Kasumi-1 (cell line): ENCODE measurements at places on chromosomes 7 and 10.
A peak's percentile ranks its signal among the peaks of the same experiment; 100 is the strongest.

- no peak for DNase-seq
Observed at GRCh38 chr7:116579322-116579721, 54.5 kb downstream of the CAV1 start.

DNA sequence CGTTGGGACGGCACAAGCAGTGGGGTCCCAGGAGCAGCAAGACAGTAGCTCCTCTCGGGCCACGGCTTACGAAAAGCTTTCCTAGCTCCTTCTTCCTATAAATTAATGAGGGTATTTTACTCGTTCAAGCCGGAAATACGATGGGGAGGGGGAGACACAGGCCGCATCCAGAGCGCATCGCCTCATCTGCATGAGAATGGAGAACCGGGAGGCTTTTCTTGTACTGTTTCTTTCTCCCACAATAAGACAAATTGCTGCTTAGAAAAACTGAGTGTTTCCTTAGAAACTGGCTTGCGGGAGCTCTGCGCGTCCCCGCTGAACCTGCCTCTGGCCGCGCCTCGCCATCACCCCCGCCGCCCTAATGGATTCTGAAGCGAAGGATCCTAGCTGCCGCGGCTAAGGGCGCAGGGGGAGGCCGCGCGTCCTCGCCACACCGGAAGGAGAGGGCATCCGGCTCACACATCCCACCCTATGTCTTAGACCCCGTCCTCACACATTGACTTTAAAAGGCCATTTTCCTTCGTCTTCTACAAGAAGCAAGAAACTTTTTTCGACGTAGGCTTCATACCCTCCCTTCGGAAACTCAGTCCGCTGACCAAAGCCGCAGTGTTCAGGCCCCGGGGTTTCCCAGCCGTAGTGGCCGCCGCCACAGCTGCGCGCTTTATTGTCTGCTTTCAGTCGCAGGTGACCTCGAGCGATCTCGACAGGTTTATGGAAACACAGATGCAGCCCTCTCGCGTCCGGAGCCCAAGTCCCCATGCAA lies 8.8 kb downstream of the NXPH1 start:
- no peak for DNase-seq

DNA sequence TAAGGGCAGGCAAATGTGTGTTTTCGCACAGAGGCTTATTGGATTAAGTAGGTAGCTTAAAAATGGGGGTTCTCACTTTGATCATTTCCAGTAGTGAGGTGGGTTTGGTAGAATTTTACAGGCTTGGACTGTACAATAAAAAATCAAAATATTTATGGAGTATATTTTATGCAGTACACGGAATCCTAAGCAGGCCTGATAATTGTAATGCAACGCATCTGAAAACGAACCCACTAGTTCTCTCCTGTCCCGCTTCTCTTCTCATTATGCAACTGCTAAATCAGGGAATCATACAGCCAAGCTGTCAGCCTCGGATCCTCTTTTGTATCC lies 377 bp upstream of the POLR1F start:
- DNase-seq = no peak

DNA sequence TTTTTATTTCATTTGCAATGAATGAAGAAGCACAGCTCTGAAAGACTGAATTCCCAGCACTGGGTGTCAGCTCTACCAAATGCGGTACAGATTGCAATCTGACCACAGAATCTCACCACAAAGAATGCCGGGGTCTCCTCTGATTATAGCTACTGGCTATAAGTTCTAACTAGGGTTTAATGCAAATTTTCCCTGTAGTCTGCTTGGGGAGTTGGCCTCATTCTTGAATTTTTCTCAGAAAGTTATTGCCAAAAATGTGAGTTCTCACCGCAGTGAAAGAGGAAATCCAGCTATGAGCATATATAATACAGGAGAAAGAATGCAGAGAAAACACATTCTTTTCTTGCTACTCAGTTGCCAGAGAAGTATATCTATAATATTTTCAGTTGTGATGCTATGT lies 1255.7 kb upstream of the LRRTM3 start:
- DNase-seq = no peak

GRCh38 chr7:158239290-158239981 lies 348.2 kb downstream of the PTPRN2 start:
- DNase-seq = no peak

DNA sequence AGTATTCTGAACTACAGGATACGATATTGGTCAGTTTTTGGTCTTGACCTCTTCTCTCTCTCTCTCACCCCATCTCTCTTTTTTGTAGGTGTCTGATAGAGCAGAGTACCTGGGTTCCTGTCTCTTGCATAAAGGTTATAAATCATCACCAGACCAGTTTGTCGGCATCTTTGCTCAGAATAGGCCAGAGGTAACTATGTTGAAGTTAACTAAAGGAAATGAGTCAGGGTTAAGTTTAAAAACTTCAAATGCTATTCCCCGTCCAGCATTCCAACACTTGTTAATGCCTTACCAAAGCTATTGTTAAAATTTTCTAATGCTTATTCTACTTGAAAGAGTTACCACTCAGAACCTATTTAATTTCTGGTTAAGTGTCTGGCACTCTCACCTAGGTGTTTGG lies 30.7 kb downstream of the ACSL5 start:
- DNase-seq = no peak

DNA sequence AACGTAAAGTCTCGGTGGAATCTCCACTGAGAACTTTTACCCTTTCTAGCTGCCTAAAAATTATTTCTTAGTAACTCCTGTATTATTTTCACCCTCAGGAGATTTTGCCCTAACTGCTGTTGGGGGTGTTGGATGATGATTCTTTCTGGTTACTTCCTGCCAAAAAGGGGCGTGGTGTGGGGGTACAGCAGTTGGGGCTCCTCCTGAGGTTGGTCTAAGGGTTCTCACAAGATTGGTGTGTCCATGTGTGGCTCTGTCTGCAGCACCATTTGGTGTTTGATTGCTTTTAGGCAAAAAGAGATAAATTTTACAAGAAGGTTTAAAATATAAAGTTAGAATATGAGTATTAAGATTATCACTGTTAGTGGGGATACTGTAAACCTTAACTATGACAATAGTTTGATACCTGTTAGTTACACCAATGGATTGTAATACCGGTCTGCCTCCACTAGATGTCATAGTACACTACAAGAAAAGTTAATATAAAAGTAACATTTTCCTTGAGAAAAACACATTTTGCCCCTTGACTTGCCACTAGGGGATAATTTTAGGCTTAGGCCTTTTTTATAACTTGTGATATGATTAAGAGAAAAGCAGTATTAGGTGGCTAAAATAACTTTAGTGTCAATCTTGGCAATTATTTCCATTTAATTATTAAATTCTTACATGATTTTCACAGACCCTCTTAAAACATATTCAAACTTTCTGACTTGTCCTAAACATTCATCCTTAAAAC lies 928.7 kb downstream of the IPMK start:
- peak; percentile 94 for DNase-seq

- no peak for DNase-seq
Observed at GRCh38 chr10:109475711-109476421, 447.4 kb downstream of the XPNPEP1 start.

DNA sequence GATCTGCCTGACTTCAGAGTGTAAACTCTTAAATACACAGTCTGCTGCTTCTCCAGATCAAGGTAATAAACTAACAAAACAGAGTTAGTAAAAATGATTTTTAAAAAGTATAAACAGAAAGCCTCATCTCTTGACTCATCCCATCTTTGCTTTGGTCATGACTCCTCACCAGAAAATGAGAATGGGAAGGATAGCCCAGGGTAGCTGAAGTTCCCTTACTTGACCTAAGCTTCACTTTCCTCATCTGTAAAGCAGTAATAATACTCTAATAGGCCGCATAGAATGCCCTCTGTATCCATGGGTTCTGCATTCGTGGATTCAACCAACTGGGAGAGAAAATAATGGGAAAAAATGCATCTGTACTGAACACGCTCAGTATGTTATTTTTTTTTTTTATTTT lies 11.3 kb upstream of the SLC25A28 start:
- no peak for DNase-seq

GRCh38 chr10:84848967-84849366 lies 520.6 kb downstream of the CCSER2 start:
- no peak for DNase-seq
